ENCODE measurements at places on chromosomes 16 and 17. TPM values are rescaled to one million over a fixed set of nuclear protein-coding genes. Genes with fewer than 3 reads are reported as not detected.

THAP11 gene
- polyA plus RNA-seq: 132 TPM

CLEC18B gene
- polyA plus RNA-seq: not detected

ZNF48 gene
- polyA plus RNA-seq: 6.5 TPM

DNA sequence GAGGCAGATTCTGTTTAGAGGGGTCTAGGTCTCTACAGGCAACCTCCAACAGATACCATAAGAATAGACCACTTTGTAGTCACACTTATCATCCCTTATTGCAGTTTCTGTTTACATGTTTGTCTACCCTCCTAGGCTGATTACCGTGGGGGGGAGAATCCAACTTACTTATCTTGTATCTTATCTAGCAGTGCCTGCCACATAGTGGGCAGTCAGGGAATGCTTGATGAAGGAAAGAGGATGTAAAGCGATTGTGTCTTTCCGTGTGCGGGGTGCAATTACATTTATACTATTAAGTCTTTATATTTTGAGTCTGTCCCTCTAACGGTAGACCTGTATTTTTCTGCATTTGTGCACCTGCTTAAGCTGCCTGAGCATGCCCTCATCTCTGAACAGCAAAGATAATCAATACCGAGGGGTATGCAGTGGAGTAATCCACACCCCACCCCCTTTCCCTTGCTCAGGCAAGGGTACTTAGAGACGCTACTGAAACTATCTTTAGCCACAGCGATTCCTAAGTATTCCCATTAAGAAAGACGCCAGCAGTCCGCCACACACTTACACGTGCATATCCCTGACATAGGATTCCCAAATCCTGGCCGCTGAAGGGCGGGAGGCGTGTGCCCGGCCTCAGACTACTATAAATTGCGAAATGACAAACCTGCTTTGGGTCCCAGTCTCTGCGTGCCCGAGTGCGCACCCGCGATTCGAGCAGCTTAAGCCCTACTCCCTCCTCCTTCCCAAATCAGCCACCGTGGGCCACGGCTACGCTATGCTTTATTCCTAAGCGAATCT lies 635 bp upstream of the AATF start:
- no peak for DNase-seq

- DNase-seq: no peak
These were observed 7.1 kb upstream of the BAIAP2 start for GRCh38 chr17:81027591-81028505.

- no peak for DNase-seq
These were observed 45.0 kb downstream of the KCNJ16 start for GRCh38 chr17:70119983-70120382.

DNA sequence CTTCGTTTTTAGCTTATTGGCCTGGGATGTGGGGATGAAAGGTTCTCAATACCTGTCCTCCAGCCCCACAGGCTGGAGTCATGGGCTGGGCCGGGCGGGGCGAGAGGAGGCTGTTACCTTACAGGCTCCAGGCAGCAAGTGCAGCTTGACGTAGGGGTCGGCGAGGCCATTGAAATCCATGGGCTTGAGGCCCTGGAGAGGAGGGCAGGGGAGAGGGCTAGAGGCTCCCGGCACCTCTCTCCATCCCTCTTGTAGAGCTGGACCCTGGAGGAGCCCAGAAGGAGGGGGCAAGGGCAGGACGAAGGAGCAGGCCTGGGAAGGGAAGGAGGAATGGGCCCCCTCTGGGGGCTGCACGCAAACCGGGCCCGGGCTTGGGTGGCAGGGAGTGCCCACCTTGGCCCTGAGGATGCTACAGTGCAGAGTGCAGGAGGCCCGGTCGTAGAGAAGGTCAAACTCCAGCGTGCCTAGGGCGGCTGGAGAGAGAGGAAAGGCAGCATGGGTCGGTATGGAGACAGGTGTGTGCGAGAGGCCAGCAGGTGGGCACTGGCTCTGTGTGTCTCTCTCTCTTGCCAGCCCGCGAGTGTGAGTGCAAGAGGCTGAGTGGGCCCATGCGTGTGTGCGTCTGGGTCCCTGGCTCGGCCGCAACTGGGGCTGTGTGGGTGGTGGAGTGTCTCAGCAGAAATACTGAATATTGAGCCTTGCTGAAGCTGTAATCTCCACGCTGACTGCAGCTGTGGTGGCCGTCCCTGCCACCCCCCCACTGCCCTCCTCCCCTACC lies 1.6 kb downstream of the DOC2A start:
- DNase-seq: no peak

GRCh38 chr16:70725912-70726828 lies 40.3 kb upstream of the MTSS2 start:
- no peak for DNase-seq

DNA sequence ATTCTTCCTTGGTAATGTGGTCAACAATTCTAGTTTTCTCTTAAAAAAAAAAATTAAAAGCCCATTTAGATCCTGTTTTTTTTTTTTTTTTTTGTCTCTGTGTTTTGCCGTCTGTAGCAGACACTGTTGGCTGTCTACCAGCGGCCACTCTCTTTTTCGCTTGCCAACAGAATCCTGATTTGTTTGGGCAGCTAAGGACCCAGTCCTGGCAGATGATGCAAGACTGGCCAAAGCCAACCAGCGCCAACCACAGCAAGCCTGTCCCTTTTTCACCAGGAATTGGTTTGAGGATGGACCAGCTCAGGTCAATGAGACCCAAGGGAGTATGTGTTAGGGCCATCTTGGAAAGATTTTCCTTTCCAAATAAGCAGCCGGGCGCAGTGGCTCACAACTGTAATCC lies 28.2 kb downstream of the ST3GAL2 start:
- no peak for DNase-seq
